WERI-Rb-1 (cell line): ENCODE measurements at places on chromosomes 13 and 19.

- no peak for DNase-seq
Measured at GRCh38 chr19:28914173-28914572, 298.8 kb downstream of the UQCRFS1 start.

DNA sequence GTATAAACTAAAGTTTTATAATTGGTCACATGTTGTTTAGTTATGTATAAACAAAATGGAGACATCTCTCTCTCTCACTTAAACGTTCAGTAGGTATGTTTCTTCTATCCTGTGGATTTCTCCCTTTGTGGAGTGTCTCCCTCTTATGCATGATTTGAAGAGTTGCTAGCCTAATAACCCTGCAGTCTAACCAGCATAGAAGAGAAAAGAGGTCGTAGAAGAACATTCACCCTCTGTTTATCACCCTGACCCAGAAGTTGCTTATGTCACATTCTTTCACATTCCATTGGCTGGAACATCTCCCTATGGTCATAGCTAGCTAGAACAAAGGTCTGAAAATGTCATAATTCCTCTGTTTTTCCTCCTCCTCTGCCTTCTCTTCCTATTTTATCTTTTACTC lies 176.8 kb upstream of the PCDH20 start:
- no peak for DNase-seq

GRCh38 chr19:41928221-41928683 lies at the start of gene ERFL:
Gene ERFL (minus strand): TSS chr19:41928449. CDS start chr19:41912919, 15,530 bp downstream.
- DNase-seq, result no peak

GRCh38 chr13:28630869-28631268 lies 28.1 kb upstream of the POMP start:
- no peak for DNase-seq

DNA sequence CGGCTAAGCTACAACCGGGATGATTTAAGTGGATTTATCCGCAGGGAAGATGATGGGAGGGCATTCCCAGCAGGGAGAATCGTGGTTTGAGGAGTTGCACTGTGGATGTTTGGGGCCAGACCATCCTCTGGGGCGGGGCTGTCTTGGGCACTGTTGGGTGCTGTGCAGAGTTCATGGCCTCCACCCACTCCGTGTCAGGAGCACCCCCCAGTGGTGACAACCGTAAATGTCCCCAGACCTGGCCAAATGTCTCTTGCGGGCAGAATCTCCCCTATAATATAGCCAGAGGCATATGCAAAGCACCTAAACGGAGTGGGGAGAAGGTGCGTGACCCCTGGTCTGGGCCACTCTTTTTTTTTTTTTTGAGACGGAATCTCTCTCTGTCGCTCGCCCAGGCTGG lies 40.2 kb downstream of the SMIM24 start:
- peak; percentile 78 for DNase-seq

DNA sequence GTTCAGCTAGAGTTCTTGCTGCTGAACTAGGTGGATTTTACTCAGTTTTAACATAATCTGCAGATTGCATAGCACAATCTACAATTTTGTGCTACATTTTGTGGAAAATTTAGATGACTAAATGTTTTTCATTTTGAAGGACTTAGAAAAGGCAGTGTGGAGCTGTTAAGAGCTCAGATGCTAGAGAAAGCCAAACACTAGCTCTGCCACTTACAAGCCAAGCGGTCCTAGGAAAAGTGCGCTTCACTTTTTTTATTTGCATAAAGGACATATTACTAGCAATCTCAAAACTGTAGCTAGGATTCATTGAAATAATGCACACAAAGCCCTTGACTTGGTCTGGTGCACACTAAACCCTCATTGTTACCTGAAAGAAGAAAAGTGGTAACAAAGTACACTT lies 8.1 kb upstream of the CSNK1A1L start:
- no peak for DNase-seq

DNA sequence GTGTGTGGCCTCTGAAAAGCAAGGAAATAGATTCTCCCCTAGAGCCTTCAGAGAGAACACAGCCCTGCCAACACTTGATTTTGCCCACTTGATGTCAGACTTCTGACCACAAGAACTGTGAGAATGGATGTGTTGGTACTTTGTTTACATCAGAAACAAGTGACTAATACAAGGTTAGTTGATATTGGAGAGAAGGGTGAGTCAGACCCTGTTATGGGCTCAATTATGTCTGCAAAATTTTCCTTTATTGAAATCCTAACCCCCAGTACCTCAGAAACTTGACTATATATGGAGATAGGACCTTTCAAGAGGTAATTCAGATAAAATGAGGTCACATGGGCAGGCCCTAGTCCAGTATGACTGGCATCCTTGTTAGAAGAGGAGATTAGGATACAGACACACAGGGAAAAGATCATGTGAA lies 226.7 kb downstream of the RFC3 start:
- no peak for DNase-seq

- DNase-seq, result no peak
Measured at GRCh38 chr13:26411206-26411605, 146.3 kb upstream of the WASF3 start.

DNA sequence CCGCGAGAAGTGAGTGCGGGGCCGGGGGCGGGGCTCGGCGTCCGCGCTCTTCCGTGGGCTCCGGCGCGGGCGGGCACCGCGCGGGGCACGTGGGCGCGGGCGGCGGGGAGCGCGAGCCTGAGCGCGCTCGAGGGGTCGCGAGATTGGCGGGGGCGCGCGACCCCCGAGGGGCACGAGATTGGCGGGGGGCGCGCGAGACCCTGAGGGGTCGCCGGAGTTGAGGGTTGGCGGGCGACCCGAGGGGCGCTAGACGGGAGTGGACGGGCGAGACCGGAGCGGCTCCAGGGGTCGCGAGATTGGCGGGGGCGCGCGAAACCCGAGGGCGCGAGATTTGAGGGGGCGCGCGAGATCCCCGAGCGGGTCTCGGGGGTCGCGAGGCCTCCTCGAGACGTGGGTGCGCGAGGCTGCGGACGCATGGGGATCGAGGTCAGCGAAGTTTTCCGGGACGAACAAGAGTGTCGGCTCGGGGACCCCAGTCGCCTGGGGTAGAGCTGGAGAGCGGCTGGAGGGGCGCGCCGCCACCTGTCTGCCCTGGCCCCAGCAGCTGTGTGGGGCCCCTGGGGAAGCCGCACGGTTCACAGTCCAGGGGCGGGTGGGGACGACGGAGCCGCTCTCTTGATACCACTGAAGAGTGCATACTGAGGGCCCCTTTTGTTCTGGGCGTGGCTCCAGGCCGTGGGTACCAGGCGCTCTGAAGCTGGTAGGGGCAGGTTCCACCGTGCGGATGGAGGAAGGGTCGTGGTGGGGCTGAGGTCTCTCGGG lies 682 bp downstream of the SSBP4 start:
- no peak for DNase-seq

- no peak for DNase-seq
Measured at GRCh38 chr19:14992780-14993179, 13.1 kb upstream of the SLC1A6 start.

- DNase-seq, result no peak
Measured at GRCh38 chr19:14440049-14440448, 6.9 kb downstream of the PKN1 start.

GRCh38 chr13:95099541-95099940 lies 201.7 kb downstream of the ABCC4 start:
- no peak for DNase-seq

DNA sequence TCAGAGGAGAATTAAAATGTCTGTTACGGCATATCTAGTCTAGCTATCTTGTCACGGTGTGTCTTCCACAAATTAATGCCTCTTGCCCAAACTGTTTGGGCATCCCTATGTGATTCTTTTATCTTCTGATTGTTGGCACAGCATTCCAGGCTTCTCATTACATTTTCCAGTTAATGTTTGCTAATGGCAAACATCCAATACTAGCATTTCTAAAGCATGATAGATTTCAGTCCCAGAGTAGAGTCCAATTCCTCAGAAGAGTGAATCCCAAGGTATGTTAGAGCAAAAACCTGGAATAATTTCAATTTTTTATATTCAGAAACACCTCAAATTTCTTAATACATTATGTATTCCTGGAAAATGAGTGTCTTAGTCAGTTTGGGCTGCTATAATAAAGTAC lies 684.5 kb upstream of the SLITRK1 start:
- no peak for DNase-seq

DNA sequence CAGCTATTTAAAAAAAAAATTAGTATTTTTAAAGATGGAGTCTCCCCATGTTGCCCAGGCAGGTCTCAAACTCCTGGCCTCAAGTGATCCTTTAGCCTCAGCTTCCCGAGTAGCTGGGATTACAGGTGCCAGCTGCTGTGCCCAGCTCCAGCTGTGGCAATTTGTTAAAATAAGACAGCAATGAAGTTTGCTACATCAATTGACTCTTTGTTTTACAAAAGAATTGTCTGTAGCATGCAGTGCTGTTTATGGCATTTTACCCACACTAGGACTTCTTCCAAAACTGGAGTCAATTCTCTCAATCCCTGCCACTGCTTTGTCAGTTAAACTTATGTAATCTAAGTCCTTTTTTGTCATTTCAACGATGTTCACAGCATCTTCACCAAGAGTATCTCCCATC lies 49.3 kb downstream of the NDFIP2 start:
- no peak for DNase-seq

DNA sequence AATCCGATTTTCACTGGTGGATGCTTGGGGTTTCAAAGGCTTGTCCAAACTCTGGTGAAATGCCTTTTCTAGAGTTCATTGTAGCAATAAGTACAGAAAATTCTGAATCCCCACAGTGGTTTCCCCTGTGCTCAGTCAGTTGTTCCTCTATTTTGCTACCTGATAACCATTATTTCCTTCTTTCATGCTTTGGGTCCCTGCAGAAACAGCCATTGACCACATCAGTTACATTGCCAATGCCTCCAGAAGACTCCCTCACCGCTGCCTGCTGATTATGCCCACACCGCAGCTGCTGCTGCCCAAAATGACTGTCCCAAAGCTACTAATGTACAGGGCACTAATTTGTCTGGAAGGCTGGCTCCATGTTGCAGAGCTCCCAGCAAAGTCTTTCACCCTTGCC lies 517.3 kb downstream of the KLF12 start:
- no peak for DNase-seq

- no peak for DNase-seq
Measured at GRCh38 chr13:62167650-62168172, 752.1 kb upstream of the PCDH20 start.
